Stimulated activated CD8-positive, alpha-beta memory T cell treated with anti-CD3 and anti-CD28 coated beads, Interleukin-7, amount 100 ng/mL, for 4 hours (primary cell): ENCODE measurements at places on chromosomes 12 and 14.

GRCh38 chr12:66903782-66904396 lies 225.0 kb upstream of the GRIP1 start:
- DNase-seq: no peak

- DNase-seq: peak; percentile 21
Measured at GRCh38 chr12:46373301-46374296, 1.0 kb upstream of the SLC38A2 start.

DNA sequence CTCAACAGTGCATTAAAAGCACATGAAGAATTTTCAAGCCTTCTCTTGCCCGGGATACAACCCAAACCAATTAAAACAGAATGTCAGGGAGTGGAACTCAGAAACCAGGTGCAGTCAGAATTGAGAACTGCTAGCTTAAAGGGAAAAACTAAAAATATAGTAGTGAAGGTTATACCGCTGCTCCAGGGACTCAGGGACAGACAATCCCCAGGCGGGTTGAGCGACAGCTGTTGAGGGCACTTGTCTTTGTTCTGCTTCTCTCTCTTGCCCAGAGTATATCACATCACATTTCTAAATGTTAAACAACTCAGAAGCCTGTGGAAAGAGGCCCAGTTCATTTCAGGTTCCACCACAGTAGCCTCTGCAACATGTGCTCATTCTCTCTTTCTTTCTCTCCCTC lies 93.1 kb downstream of the SLC5A8 start:
- no peak for DNase-seq

DNA sequence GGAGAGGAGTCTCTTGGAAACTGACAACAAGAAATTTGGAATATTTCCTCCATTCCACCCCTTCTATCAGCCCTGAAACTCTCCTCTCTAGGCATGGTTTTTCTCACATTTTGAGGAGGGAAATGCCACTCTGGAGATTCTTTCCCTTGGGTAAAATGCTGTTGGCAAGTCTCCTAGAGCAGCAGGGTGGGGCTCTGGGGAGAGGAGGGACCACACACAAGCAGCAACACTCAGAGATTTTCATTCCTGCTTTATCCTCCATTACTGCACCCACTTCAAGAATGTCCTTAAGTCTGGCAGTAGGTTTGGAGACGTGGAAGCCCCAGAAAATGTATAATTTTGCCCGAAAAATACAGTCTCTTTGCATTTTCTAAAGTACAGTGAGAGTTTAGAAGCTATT lies 130.8 kb upstream of the FLRT2 start:
- DNase-seq: no peak

GRCh38 chr12:89469361-89469760 lies 55.2 kb downstream of the GALNT4 start:
- DNase-seq: no peak

- DNase-seq: no peak
Measured at GRCh38 chr12:5083955-5084849, 40.5 kb downstream of the KCNA5 start.

- DNase-seq: no peak
Measured at GRCh38 chr12:124734224-124734788, 129.4 kb downstream of the SCARB1 start.

GRCh38 chr14:71070169-71070568 lies 162.9 kb downstream of the PCNX1 start:
- no peak for DNase-seq

DNA sequence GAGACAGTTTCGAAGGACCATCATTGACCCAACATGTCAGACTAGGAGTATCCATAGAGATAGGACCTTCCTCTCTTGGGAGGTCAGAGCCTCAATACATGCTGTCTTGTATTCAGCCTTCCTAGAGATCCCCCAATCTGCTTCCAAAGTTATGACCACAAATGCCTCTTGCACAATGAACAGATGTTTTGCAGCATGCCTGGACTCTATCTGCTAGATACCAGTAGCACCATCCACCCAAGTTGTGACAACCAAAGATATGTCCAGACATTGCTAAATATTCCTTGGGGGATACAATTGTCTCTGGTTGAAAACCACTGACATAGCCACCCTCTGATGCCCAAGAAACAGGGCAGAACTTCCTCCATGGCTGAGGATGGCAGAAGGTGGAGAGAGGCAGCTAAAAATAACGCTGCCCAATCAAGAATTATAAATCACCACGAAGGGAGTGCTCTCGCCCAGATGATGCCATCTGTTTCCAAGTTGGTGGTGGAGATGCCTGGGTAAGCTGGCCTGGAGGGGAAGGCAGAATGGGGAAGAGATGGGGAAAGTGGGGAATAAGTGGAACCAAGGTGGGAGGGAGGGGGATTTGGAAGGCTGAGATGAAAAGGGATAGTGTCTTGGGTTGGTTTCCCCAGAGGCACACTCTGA lies 42.9 kb upstream of the NOS1 start:
- no peak for DNase-seq

DNA sequence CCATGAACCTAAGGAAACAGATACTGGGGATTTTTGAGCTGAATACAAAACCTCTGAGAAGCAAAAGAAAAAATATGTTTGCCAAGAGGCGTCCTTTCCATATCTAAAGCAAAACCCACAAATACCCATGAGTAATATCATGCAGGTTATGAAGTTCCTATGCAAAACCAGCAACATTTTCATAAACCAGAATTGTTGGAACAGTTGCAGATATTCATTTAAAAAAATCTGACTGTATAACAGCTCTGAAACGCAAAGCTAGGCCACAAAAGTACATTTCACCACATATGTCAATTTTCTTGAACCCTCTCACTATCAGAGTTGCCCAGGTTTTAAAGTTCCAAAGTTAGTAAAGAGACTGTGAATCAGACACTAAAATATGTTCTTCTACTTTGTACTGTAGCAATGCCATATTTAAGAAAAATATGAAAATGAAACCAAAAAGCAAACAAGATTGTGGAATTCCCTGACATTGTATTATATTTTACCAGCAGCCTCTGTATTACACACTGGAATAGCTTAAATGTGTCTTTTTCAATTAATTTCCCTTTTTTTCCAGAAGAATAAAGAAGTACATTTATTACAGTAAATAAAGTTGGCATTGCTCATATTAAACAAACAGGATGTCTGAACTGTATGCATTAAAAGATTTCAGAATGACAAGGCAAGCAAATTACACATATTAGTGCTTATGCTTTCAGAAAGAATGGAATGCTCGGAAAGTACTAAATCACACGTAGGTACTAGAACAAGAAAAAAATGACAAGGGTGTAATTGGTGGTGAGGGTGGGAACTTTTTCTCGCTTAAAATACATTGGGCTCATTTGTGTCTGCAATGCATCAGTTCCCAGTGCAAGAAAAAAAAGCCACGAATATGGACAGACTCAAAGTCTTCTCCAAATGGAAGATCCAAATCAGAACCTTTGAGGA lies 33.6 kb upstream of the HIF1A start:
- DNase-seq: no peak

GRCh38 chr12:15180325-15180724 lies 40.9 kb downstream of the RERG start:
- DNase-seq: no peak

DNA sequence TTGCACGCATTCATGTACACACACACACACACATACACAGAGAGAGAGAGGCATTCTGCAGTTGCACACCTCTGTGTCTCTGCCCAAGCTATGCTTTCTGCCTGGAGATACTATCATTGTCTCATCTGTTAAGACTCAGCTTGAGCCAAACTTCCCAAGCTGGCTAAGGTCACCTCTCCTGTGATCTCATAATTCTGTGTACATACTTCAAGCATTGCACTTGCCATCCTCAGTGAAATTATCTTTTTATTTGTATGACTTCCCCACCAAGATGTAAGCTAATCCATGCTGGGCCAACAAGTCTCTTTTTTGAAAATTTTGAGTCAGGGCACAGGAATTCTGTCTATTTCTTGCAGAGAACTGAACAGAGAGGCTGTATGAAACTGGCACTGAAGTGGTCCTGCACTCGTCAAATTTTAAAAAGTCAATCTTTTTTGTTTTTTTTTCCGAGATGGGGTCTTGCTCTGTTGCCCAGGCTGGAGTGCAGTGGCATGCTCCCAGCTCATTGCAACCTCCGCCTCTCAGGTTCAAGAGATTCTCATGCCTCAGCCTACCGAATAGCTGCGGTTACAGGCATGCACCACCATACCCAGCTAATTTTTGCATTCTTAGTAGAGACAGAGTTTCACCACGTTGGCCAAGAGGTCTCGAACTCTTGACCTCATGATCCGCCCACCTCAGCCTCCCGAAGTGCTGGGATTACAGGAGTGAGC lies 44.3 kb downstream of the TMTC1 start:
- DNase-seq: no peak

DNA sequence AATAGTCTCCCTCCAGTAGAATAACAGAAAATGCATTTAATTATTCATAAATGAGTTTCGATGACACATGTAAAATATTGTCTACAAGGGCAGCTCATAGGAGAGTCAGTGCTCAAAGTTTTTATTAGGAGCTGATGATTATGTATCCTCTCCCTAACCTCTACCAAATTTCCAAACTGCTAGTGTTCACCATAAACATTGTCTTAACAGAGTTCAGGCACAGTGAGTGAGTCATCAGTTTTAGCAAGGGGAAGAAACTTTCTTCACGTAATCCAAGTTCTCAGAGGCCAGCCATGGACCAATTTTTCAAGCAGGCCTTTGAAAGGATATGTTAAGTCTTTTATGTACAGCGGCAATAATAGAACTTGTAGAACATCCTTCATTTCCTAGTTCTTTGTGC lies 649.2 kb upstream of the MIS18BP1 start:
- DNase-seq: no peak

DNA sequence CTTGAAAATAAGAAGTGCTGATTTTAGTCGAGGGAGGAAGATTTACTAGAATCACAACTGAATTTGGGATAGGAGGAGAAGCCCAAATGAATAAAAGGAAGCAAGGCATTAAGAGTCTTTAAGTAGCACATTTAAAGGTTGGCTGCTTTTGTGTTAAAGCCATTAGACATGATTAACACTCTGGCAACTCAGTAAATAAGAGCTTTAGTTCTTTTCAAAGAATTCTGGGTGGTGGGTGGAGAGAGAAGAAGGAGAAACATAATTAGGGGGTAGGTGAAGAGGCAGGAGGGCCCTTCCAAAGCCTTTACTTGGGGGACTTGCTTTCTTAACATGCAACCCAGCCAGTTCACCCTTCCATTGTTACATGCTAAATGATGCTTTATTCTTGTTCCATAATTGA lies 284.6 kb upstream of the SEL1L start:
- no peak for DNase-seq

- DNase-seq: no peak
Measured at GRCh38 chr12:79618848-79619404, 71.8 kb downstream of the PAWR start.

- no peak for DNase-seq
Measured at GRCh38 chr14:50864237-50864636, 7.6 kb upstream of the ABHD12B start.
